ENCODE measurements at places on chromosomes 3 and 15. TPM values are rescaled to one million over a fixed set of nuclear protein-coding genes. Genes with fewer than 3 reads are reported as not detected.

DCBLD2 gene
- total RNA-seq = 2.5 TPM

DNA sequence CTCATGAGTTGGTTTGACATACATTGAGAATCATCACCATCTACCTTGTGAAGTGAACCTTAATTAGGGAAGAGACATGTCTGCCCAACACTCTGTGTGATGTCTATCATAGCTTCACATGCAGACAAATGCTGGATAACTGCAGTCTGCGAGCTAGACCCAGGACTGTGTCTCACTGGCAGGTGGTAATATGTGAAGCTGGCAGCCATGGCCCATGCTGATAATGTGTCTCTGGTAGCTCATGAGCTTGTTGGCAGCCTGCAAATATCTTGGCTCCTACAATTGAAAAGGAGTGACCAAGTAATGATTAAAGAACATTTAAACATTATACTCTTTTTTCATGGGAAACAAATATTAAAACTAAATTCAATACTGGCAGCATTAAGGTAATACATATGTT is 234.8 kb downstream of the CHST2 start:
- no peaks in the 10 kb centered on the region for H3K27me3 ChIP-seq
- H3K36me3 ChIP-seq = no peaks in the 10 kb centered on the region
- DNase-seq = no peak
- no peak overlapping the region for H3K4me3 ChIP-seq
- peaks cover 12% of the 10 kb centered on the region for H3K4me1 ChIP-seq

DNA sequence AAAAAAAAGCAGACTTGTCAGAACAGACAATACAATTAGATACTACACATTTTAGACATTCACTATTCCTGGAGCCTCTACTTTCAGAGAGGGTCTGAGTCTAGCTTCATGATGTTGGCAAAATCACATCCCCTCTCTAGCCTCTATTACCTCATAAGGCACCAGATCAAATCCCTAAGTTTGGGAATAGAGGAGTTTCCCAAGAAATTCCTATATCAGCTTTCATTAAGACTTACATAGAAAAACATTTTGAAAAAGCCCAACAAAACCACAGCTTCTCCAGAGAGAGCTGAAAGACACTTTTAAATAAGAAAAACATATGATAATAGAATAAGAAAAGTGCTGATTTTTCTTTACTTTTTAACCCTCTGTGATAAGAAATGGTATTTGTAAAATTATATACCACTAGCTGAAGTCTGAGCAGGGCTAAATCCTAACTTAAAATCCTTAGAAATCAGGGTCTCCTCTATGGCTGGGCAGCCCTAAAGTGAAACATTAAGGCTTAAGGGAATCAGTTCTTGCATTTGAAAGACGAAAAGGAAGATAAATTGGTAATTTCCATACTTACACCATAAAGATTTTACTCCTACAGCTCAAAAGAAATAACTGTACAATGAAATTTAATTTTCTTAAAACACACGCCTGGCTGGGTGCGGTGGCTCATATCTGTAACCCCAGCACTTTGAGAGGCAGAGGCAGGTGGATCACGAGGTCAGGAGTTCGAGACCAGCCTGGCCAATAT is 4.3 kb downstream of the TBC1D2B start:
- H3K36me3 ChIP-seq = peaks cover 14% of the 10 kb centered on the region
- H3K27ac ChIP-seq = peak overlapping the region; percentile 87
- no peaks in the 10 kb centered on the region for H3K27me3 ChIP-seq
- H3K4me3 ChIP-seq = peak overlapping the region; percentile 16

DNA sequence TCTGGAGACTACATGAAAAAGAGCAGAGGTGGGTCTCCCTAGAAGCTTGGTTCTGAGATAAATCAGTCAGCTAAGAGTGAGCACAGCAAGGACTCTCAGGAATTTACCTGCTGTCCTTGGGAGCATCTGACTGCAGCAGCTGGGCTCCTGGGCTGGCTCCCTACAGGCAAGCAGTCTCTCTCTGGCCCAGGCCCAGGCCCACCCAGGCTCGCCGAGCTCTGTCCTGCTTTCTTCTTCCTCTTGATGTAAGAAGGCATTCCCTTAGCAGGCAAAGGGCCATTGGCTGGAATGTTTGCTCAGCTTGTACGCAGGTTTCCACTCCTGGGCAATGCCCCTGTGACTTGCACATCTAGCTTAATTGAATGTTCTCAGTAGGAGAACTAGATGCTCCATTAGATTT is 4.3 kb upstream of the RBP2 start:
- no peaks in the 10 kb centered on the region for H3K36me3 ChIP-seq
- no peak for DNase-seq
- no peaks in the 10 kb centered on the region for H3K27me3 ChIP-seq
- H3K4me3 ChIP-seq = no peak overlapping the region
- no peak overlapping the region for H3K27ac ChIP-seq

DNA sequence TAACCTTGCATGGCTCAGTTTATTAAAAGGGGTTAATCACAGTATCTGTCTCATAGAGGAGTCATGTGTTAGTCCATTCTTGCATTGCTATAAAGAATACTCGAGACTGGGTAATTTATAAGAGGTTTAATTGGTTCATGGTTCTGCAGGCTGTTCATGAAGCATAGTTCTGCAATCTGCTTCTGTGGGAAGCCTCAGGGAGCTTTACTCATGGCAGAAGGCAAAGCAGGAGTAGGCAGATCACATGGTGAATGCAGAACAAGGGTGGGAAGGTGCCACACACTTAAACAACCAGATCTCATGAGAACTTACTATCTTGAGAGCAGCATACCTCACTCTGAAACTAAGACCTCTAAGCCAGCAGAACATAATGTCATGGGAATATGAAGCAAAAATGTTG is 42.2 kb upstream of the PTX3 start:
- no peak overlapping the region for H3K4me3 ChIP-seq
- peaks cover 2% of the 10 kb centered on the region for H3K36me3 ChIP-seq
- H3K27ac ChIP-seq = no peak overlapping the region
- no peak for DNase-seq
- no peaks in the 10 kb centered on the region for H3K4me1 ChIP-seq

- no peaks in the 10 kb centered on the region for H3K4me1 ChIP-seq
- H3K4me3 ChIP-seq = no peak overlapping the region
- no peaks in the 10 kb centered on the region for H3K36me3 ChIP-seq
Measured at GRCh38 chr15:32888221-32888761, 170.5 kb downstream of the GREM1 start.

Data from activated CD4-positive, alpha-beta T cell treated with anti-CD3 and anti-CD28 coated beads for 36 hours (primary cell).